NCI-H2081 (cell line): ENCODE measurements at places on chromosomes 6 and 20.

GRCh38 chr6:155882527-155883333 is 427.1 kb upstream of the NOX3 start:
- DNase-seq: no peak

- peak; percentile 45 for DNase-seq
Measured at GRCh38 chr6:18263418-18264218, 712 bp downstream of the DEK start.

DNA sequence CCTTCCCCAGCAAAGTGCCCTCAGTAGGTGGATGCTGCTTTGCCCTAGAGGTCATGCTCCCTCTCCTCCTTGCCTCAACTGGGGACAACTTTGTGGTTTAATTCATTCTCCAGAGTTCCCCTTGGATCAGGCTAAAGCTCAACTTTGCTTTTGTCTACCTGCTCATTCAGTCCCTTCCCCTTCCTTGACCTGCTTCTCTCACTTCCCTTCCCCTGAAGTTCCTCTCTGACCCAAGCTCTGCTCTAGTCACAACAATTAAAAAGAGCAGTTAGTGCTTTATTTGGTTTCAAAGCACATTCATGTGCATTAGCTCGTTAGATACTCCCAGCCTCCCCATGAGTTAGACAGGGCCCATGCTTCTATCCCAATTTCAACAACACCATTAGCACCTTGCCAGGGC is 71.3 kb downstream of the DZANK1 start:
- no peak for DNase-seq

DNA sequence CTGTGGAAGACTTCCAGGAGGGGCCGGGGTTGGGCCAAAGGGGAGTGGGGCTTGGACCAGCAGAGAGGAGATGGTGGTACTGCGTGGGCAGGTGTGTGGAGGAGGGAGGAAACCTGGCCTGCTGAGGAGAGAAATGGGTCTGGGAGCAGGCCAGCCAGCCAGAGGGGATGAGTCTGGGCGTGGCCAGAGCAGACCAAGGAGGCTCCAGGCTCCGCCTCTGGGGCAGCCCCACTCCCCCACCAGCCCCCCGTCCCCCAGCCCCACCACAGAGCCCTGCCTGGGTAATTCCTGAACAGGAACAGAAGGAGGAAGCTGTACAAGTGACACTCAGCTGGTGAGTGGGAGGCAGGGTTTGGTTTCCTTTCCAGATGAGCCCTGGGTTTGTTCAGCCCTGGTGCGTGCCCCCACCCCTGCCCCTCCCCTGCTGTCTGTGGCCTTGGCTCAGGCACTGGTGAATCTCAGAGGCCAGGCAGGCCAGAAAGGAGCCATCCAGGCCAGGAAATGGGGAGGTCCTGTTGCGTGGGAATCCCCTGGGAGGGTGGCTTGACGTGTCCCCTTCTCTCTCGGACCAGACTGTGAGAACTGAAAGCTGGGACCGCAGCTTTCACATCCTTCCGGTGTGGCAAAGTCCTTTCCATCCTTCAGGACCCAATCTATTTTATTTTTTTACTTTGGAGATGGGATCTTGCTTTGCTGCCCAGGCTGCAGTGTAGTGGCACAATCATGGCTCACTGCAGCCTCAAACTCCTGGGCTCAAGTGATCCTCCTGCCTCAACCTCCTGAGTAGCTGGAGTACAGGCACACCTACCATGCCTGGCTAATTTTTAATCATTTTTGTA is 9.4 kb upstream of the SRC start:
- no peak for DNase-seq

- DNase-seq: peak; percentile 39
Measured at GRCh38 chr6:108752733-108753590, 95.3 kb upstream of the ARMC2 start.

GRCh38 chr6:80441131-80441530 is 334.7 kb downstream of the BCKDHB start:
- no peak for DNase-seq

DNA sequence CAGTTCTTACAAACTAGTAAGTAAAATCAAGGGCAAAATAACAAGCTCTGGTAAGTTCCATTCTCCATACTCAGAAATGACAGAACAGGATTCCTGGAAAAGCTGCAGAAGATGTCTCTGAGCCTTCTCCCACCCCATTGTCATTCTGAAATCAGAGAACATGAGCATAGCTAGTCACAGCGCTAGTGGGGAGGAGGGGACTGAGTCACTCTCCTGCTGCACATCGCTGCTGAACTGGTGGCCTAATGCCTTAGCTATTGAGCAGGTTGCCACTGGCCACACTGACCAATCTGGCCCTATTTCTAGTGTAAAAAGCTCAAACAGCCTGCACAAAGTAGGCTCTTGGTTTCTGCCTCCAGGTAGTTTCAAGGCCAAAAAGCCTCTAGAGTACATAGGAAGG is 26.1 kb upstream of the RIPPLY2 start:
- no peak for DNase-seq

DNA sequence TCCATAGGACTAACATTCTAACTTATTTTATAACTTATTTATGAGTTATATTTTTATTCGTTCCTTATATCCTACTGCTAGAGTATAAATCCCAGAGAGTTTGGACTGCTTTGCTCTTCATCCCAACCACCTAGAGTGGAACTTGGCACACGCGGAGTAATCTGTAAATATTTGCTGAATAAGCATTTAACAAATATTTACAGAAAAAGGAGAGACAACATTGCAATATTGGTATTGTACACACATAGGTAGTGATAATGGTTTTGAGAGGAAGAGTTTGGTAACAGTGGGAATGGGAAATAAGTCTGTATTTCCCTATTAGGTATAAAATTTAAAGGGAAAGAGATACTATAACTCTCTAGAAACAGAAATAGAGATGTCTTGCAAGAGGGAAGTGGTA is 634.8 kb upstream of the CITED2 start:
- no peak for DNase-seq

DNA sequence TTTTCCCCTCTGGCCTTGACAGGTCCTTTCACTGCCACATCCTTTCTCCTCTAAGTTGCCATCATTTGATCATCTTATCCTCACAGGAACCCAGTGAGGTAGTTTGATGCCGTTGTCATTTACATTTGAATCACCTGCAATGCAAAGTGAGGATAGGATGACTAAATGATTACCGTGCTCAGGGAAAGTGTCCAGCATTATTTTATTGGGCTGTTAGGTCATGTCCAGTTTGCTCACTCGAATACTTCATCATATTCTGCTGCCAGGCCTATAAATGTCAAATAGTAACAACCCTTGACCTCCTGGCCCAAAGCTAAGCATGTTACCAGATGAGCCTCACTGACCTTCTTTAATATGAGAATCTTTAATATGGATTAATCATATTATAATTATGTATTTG is 1068.7 kb upstream of the FLRT3 start:
- DNase-seq: no peak

- DNase-seq: no peak
Measured at GRCh38 chr6:138931660-138932059, 56.4 kb downstream of the REPS1 start.

- DNase-seq: no peak
Measured at GRCh38 chr6:30543821-30544220, 12.5 kb downstream of the GNL1 start.

DNA sequence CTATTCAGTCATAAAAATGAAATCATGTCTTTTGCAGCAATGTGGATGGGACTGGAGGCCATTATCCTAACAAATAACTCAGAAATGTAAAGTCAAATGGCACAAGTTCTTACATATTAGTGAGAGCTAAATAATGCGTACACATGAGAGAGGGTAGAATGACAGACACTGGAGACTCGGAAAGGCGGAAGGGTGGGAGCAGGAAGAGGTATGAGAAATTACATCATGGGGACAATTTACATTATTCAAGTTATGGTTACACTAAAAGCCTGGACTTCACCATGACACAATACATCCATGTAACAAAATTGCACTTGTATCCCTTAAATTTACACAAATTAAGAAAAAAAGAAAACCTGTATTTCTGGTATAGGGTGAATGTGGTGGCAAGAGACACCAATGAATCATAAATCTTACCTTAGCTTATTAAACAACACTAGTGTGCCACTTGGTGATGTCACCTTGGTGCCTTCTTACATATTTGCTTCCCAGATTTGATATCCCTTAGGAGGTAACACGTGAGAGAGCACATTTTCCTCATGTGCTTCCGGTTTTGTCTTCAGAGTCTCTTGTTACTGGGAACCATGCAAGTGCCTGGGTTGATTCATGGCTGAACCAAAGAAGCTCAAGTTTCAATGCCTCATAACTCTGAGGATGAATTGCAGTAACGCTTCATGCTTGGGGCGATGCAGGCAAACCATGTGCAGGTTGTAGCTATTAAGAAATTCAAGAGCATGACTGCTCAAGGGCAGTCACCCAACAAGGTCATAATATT is 84.6 kb downstream of the DCDC2 start:
- DNase-seq: no peak

DNA sequence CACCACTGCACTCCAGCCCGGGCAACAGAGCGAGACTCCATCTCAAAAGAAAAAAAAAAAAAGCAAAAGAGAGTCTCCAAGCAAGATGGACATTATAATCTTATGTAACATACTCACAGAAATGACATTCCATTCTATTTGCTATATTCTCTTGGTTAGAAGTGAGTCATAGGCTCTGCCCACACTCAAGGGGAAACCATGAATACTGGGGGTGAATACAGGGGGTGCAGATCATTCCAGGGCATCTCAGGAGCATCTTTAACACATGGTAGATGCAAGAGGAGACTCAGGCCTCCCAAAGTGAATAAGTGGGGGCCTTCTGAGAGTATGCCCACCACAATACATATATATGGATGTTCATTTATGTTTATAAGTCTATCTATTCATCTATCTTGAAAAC is 18.3 kb upstream of the RANBP9 start:
- no peak for DNase-seq

DNA sequence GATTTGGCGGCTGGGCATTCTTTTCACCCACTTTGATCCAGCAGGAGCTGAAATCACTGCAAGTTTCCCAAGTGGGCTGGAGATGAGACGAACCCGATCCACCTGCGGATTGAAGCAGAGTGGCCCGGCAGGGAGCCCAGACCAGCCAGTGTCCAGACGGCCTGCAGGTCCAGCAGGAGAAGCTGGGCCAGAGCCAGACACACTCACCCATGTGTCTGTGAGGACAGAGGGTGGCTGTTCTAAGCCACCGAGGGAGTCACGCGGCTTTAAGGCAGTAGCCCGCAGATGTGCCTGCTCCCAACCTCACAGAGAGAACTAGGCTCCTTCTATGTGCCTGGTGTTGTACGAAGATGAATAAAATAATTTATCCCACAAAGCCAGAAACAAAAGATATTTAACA is 200.7 kb downstream of the WDR27 start:
- DNase-seq: no peak

- no peak for DNase-seq
Measured at GRCh38 chr6:143544011-143544696, 32.6 kb upstream of the FUCA2 start.

DNA sequence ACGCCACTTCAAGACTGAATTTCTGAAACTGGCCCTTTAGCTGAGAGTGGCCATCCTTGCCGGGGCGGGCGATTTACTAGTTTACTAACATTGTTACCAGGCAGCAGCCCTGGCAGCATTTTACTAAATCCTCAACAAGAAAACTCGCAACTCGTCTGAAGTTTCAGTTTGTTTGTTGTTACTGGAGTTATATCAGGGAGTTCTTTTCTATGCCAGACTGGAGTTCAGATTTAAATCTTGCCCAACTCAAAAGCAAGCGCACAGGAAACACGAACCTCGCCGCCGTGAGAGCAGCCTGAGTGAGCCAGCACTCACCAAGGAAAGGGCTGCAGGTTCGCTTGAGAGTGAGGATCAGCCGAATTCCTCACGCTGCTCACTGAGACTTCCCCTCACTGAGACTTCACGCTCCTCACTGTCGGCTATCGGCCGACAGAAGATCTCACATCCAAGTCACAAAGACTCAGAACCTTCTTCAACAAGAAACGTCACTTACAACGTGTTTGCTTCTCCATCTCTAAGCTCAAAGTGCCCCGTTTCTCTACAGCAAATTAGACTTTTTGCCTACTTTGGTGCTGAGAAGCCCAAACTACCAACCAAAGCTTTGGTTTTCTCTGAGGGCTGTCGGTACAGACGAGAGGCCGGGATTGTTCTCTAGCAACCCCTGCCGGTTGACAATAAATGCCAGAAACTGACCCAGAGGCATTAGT is 78.9 kb downstream of the OLIG3 start:
- no peak for DNase-seq

- DNase-seq: peak; percentile 34
Measured at GRCh38 chr6:142523515-142524375, 221.9 kb downstream of the ADGRG6 start.

DNA sequence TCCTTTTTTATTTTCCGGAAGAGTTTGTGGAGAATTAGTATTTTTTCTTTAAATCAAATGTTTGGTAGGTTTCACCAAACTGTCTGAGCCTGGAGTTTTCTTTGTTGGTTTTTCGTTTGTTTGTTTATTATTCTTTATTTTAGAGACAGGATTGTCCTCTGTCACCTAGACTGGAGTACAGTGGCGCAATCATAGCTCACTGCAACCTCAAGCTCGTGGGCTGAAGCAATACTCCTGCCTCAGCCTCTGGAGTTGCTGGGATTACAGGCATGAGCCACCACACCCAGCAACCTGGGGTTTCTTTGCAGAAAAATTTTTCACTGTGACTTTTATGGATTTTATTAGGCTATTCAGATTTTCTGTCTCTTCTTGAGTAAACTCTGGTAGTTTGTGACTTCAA is 120.2 kb upstream of the LOC128125822 start:
- DNase-seq: no peak

DNA sequence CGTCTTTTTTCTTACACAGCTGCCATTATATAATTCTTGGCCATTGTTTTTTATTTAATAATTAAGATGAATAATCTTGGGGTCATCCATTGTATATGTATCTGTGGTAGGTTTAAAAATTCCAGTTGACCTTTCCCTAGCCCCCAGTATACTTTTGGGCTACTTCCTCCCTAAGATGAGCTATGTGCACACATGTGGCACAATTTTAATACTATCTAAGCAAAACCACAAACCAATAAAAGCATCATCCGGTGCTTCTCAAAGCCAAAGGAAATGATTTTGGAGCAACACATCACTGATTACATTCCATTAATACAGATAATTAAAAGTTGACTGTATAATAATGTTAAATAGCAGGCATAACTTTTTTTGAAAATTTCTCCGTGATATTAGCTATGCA is 161.2 kb downstream of the ATXN1 start:
- DNase-seq: no peak

GRCh38 chr6:141313986-141314385 is 818.7 kb upstream of the GJE1 start:
- no peak for DNase-seq

GRCh38 chr20:56715902-56716519 is 86.9 kb downstream of the TFAP2C start:
- DNase-seq: no peak

DNA sequence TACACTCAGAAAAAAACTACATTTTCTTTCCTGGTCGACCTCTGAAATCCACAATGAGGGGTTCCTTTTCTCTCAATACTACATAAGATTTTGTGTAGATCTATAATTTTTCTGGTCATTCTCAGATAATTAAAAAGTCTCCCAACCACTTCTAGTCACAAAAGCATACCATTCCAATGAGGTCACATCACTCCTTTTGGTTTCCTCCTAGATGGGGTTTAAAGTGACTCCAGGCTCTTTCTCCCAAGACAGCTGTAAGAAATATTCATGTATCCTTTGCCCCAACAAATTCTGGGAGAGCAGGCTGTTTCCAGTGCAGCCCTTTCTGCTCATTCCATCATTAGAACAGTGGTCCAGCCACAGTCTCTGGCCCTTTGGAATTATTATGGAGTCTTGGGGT is 43.1 kb upstream of the BEND6 start:
- DNase-seq: no peak

- no peak for DNase-seq
Measured at GRCh38 chr6:63787021-63787420, 151.4 kb downstream of the PHF3 start.
